ENCODE measurements at places on chromosomes 5 and 9. TPM values are rescaled to one million over a fixed set of nuclear protein-coding genes. Genes with fewer than 3 reads are reported as not detected.

Gene LCN9
- not detected for total RNA-seq

Gene KIF4B
- total RNA-seq, result 0.08 TPM

Gene ACER2
- total RNA-seq, result 1.3 TPM

Gene STK32A
- 0.24 TPM for total RNA-seq

Gene ISL1
- not detected for total RNA-seq

Gene SMC2
- 14.9 TPM for total RNA-seq

Gene QRFP
- total RNA-seq, result not detected

Gene PIP5K1B
- total RNA-seq, result not detected

Gene TEX53
- not detected for total RNA-seq

Gene OR1Q1
- total RNA-seq, result not detected

Gene F12
- 1.0 TPM for total RNA-seq

Gene FOXI1
- total RNA-seq, result not detected

Gene FOXD4L4
- total RNA-seq, result 0.08 TPM

Gene PFN3
- not detected for total RNA-seq

Gene TOPORS
- total RNA-seq, result 15.6 TPM
